Trophoblast cell (in vitro differentiated cells and primary cell): ENCODE measurements at places on chromosomes 13 and 19.
A peak's percentile ranks its signal among the peaks of the same experiment; 100 is the strongest.

DNA sequence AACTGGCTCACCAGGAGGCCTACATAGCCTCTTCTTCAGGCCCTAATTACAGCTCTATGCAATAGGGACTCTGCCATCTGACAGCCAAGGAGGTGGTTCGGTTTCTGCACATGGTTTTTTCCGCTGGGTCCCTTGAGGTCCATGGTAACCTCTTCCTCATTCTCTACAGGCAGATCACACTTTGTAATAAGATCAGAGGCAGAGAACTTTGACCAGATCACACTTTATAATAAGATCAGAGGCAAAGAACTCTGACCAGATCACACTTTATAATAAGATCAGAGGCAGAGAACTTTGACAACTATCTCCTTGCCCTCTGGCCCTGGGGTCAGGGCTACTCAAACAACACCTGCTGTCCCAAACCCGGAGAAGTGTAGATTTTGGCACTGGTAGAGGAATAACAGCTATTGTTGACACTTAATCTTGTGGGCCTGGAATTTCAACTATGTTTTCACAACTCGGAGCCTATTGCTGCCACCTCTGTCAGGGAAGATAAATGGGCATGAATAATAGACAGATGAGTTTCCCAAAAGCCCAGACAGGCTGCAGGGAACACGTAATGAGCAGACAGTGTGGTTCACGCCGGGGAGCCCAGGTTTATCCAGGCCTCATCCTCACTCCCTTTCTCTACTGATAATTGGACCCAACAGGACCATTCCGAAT is 246.1 kb downstream of the UQCRFS1 start:
- DNase-seq = no peak
- no peaks in the 10 kb centered on the region for H3K4me1 ChIP-seq
- no peaks in the 10 kb centered on the region for H3K36me3 ChIP-seq
- no peak overlapping the region for H3K27ac ChIP-seq
- H3K4me3 ChIP-seq = no peak overlapping the region

DNA sequence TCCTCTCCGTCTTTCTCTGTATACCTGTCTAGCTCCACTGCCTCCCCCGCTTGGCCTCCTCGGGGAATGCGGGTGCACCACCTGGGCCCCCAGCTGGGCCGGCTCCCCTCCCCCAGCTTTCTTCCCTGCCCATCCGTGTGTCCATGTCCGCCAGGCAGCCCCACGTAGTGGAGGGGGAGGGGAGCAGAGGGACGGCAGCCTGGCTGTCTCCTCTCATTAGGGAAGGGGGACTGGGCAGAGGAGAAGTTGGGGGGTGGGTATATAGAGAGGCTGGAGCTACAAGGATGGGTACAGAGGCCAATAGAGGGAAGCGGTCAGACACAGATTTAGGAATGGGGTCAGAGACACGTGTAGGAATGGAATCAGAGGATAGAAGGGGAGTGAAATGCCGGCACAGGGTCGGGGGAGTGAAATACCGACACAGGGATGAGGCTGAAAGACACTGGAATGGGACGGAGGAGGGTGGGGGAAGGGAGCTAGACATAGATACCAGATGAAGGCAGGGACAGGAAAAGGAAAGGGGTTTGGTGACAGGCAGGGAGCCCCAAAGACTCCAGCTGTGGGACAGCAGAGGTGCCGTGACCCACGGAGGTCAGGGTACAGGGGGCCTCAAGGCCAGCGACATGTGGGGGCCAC is 2.8 kb downstream of the NECTIN2 start:
- H3K4me3 ChIP-seq = peak overlapping the region; percentile 62
- peak overlapping the region; percentile 99 for H3K27ac ChIP-seq
- H3K36me3 ChIP-seq = peaks cover 14% of the 10 kb centered on the region
- peaks cover 25% of the 10 kb centered on the region for H3K4me1 ChIP-seq
- no peaks in the 10 kb centered on the region for H3K27me3 ChIP-seq

DNA sequence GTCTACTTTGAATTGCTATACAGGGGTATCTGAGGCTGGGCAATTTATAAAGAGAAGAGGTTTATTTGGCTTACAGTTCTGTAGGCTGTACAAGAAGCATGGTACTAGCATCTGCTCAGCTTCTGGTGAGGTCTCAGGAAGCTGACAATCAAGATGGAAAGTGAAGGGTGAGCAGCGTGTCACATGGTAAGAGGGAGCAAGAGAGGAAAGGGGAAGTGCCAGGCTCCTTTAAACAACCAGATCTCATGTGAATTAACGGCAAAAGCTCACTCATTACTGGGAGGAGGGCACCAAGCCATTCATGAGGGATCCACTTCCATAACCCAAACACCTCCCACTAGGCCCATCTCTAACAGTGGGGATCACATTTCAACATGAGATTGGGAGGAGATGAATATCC is 222.4 kb downstream of the TDRD3 start:
- H3K36me3 ChIP-seq = no peaks in the 10 kb centered on the region
- no peak overlapping the region for H3K27ac ChIP-seq
- no peaks in the 10 kb centered on the region for H3K4me1 ChIP-seq
- H3K4me3 ChIP-seq = no peak overlapping the region
- no peak for DNase-seq

DNA sequence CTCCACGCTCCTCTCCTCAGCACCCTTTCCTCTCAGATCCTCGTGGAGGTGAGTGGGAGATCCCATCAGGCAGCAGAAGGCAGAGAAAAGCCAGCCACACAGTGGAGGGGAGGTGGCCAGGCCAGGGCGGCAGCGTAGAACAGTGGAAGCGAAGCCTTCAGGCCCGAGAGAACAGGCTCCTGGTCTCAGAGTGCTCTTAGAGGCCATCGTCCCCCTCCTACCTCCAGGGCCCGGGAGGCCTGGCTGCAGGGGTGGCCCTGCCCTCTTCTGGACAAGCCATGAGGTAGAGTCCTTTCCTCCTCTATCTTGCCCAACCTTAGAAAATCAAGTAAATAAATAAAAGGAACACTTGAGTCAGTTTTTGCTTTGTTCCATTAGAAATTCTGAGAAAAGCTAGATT is 202.0 kb downstream of the KATNAL1 start:
- H3K4me3 ChIP-seq = no peak overlapping the region
- peaks cover 24% of the 10 kb centered on the region for H3K4me1 ChIP-seq
- no peak overlapping the region for H3K27ac ChIP-seq
- H3K36me3 ChIP-seq = no peaks in the 10 kb centered on the region
- no peaks in the 10 kb centered on the region for H3K27me3 ChIP-seq

- peaks cover 10% of the 10 kb centered on the region for H3K4me1 ChIP-seq
- H3K36me3 ChIP-seq = no peaks in the 10 kb centered on the region
- peak; percentile 23 for DNase-seq
- H3K27me3 ChIP-seq = peaks cover 16% of the 10 kb centered on the region
- H3K4me3 ChIP-seq = no peak overlapping the region
Measured at GRCh38 chr19:48741129-48741999, 954 bp upstream of the RASIP1 start.

DNA sequence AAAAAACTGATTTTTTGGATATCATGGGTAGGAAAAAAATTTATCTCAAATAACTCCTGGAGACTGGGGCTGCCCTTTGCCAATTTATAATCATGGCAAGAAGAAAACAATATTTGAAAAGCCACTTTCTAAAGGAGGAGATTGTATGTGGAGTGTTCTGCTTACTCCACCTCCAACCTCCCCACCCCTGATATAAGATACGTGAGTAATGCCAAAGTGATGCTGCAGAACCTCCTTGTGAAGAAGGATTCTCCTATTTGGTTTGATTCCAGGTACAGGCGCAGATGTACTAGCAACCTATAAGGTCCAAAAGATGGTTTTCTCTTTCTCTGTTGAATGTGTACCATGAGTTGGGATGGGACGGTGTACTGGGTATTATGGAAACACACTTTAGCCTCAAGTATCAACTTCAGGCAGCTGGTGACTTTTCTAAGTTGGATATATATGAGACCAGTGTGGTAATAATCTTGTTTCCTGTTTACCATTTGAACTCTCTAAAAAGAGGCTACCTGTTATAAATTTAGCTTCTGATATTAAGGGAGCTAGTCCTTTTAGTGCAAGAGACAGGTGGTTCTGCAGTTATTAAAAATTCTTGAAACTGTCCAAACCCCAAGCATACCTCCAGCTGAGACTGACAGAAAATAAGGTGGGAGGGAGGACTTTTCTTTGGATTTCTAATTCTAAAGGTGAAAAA is 724.0 kb upstream of the MIR17HG start:
- H3K4me3 ChIP-seq = no peak overlapping the region
- H3K27me3 ChIP-seq = no peaks in the 10 kb centered on the region
- no peak for DNase-seq

- no peaks in the 10 kb centered on the region for H3K27me3 ChIP-seq
- H3K36me3 ChIP-seq = peaks cover 73% of the 10 kb centered on the region
- no peaks in the 10 kb centered on the region for H3K4me1 ChIP-seq
- DNase-seq = no peak
Measured at GRCh38 chr19:2214251-2214650, 21.9 kb downstream of the PLEKHJ1 start.

DNA sequence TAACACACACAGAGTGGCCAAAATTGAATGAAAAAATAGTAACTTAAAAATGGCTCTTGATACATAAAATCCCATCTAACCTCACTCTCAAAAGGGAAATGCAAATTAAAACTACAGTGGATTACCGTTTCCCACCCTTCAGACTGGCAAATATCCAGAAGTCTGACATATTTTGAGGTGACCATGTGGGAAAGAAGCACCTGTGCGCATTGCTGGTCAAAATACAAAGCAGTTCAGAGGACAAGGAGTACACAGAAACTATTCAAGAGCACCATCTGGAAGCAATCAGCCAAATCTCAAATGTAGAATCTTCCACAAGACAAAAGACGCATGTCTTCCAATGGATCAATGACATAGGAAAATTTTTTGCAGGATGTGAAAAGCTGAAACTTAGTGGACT is 23.2 kb downstream of the NALCN start:
- H3K4me1 ChIP-seq = no peaks in the 10 kb centered on the region
- H3K36me3 ChIP-seq = no peaks in the 10 kb centered on the region
- no peak for DNase-seq
- H3K27me3 ChIP-seq = no peaks in the 10 kb centered on the region
